Renal cortical epithelial cell (primary cell): ENCODE measurements at places on chromosomes 2 and 18. TPM values are rescaled to one million over a fixed set of nuclear protein-coding genes. Genes with fewer than 3 reads are reported as not detected.
A peak's percentile ranks its signal among the peaks of the same experiment; 100 is the strongest.

DNA sequence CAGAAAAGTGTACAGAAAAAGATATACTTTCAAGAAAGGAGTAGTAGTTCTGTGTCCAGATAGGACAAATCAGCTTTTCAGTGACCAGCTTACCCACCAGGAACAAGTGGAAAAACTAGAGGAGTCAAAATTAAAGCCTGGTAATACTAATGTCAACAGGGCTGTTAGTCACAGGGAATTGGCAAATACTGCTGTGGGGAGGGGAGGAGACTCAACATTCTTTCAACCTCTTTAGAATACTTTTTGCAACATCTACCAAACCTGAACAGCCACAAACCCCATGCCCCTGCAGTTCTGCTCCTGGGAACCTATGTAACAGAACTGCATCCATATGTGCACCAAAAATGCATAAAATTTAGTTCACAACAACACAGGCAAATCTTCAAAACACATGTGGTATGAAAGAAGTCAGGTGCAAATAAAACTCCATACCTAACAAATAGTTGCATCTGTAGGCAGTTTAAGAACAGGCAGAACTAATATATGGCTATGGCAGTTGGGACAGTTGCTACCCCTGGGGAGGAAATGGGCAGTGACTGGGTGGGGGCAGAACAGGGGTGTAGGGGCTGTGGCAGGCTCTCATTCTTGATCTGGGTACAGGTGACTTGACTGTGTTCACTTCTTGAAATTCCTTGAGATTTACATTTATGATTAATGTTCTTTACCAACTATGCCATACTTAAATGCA, 9.7 kb downstream of the CMPK2 start:
- peak; percentile 62 for DNase-seq

GRCh38 chr18:23710068-23710527, 20.8 kb downstream of the LAMA3 start:
- DNase-seq, result peak; percentile 63

GRCh38 chr2:199384043-199384442, 73.7 kb downstream of the SATB2 start:
- no peak for DNase-seq

DNA sequence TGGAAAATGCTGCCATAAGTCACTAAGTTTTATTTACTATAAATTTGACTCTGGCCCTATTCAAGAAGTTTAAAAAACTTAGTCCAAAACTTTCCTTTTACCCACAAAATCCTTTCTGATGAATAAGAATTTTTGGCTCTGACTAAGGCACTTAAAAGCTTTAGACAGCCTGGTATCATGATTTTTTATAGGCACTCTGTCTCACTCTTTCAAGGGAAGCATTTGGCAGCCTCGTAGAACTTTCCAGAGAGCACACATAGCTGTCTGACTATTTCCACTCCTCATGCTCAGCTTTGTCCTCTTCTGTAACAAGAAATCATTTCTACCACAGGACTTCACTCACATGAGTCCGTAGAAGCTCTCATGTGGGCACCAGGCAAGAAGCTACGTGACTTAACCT, 32.3 kb upstream of the XDH start:
- no peak for DNase-seq

The CTAGE1 gene
- under 0.01 TPM in 1 of 2 replicates, not detected in the other for total RNA-seq
